ENCODE measurements at places on chromosomes 1 and 21. TPM values are rescaled to one million over a fixed set of nuclear protein-coding genes. Genes with fewer than 3 reads are reported as not detected.
A peak's percentile ranks its signal among the peaks of the same experiment; 100 is the strongest.

The MAP1LC3C gene
- total RNA-seq = 1.00 TPM

GRCh38 chr1:200090252-200091159 lies 63.0 kb downstream of the NR5A2 start:
- DNase-seq = no peak

GRCh38 chr21:31348188-31348587 lies 4.1 kb upstream of the TIAM1 start:
- peak; percentile 51 for DNase-seq

- no peak for DNase-seq
Measured at GRCh38 chr1:223886516-223886921, 40.8 kb upstream of the TP53BP2 start.

DNA sequence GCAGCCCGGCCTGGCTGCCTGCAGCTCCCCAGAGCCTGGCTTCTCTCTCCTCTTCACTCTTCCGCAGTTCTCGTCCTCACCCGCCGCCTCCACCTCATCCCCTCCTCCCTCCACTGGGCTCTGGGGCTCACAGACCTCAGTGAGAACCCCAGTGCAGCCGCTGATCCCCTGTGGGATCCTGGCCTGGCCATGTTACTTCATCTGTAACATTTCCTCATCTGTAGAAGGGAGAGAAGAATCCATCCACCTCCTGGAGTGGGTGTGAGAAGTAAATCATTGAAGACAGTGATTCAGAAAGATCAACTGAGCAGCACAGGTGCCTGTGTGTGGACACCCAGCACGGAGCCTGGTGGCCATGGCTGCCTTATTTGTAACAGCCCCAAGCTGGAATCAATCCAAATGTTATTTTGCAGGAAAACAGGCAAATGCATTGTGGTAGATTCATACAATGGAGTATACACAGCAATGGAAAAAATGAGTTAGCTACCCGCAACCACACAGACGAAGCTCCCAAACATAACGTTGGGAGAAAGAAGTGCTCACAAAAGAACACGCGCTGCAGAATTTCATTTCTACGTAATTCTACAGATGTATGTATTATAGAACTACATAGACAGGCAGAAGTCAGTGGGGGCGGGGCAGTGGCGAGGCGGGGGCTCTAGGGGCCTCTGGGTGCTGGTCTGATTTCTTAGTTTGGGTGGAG lies 8.7 kb downstream of the LAPTM5 start:
- DNase-seq = no peak

GRCh38 chr1:156144742-156145141 lies 8.6 kb upstream of the SEMA4A start:
- DNase-seq = no peak
